ENCODE measurements at places on chromosomes 4 and X. TPM values are rescaled to one million over a fixed set of nuclear protein-coding genes. Genes with fewer than 3 reads are reported as not detected.

- no peak for DNase-seq
Observed at GRCh38 chrX:72046447-72046846, 85.3 kb downstream of the RTL5 start.

DNA sequence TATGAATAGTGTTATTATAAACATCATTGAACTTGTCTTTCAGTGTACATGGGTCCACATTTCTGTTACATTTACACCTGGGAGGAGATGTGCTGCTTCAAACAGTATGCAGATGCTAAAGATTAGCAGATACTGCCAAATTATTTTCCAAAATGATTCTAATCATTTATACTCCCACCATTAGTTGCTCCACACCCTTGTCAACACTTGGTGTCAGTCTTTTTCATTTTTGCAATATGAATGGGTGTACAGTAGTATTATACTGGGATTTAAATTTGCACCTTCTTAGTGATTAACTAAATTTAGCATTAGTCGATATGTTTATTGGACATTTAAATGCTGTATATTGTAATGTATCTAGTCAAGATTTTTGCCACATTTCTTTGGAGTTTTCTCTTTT lies 131.6 kb upstream of the GRID2 start:
- no peak for DNase-seq

PDE6B gene
- polyA plus RNA-seq, result 3.1 TPM

DNA sequence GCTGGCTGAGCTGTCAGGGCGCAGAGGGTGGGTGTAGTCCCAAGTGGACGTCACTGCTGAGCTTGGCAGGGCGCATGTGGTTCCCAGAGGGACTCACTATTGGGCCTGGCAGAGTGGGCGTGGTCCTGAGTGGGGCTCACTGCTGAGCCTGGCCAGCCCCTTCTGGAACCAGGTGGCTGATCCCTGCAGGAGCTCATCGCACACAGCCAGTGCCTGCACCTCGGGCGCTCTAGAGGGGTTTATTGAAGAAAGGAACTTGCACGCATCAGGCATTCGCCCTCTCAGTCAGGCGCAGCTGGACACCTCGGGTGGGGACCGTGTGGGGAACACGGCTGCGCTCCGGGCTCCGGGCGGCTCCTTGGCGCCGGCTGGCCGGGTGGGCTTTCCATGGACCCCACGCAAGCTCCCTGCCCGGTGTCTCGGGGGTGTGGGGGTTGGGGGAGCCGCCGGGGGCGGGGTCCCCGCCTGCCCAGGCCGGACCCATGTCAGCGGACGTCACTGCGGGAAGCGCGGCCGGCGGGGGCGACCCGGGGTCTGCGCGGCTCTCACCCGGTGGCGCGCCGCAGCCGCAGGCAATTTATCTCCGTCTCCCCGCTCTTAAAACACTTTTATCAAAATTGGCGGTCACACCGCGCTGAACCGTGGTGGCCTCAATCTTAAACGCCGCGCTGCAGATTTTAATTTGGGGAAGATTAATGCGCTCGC lies 65.4 kb upstream of the NKX1-1 start:
- DNase-seq, result no peak

GRCh38 chr4:94939791-94940519 lies 182.2 kb downstream of the BMPR1B start:
- DNase-seq, result no peak

DNA sequence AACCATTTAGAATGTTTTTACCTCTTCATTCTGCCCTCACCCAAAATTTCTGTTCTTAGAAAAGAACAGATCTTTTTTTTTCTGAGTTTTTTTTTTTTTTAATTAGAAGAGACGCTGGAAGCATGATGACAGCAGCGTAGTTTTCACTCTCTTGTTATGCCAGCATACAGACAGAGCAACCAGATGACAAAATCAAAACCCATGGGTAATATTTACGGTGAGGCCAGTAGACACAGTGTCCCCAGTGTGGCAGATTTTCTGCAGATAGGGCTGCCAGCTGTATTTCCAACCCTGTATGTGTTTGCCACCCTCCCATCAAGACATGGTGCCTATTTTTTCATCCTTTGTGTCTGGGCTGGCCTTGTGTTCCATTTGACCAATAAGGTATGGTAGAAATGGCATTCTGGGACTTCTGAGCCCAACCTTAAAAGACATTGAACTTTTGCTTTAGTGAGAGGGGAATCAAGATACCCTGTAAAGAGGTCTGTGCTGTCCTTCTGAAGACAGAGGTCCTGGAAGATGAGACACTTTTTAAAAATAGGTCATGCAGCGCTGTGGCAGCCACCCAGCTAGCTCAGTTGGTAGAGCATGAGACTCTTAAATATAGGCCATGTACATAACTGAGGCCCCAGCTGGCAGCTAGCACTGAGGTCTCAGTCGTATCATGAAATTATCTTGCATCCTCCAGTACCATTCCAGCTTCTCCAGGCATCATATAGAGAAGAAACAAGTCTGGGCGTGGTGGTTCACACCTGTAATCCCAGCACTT lies 6.7 kb upstream of the ZNF41 start:
- DNase-seq, result no peak

C1GALT1C1 gene
- 27.3 TPM for polyA plus RNA-seq

RASL11B gene
- polyA plus RNA-seq, result 0.46 TPM

DNA sequence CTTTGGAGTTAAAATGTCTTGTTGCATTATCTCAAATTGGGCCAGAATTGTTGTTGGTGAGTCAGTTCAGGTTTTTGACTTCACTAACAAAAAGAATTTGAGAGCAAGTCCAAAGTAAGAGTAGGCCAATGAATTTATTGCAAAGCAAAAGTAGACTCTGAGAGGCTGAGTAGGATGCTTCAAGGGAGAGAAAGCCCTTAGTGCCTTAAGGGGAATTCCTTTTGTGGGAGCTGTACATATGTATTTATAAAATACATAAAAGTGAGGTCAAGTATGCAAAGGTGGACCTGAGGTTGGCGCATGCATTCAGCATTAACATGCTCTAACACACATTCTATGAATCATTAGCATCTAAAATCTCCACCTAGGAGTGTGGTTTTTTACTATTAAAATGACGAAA lies 565.4 kb downstream of the GRXCR1 start:
- no peak for DNase-seq

DNA sequence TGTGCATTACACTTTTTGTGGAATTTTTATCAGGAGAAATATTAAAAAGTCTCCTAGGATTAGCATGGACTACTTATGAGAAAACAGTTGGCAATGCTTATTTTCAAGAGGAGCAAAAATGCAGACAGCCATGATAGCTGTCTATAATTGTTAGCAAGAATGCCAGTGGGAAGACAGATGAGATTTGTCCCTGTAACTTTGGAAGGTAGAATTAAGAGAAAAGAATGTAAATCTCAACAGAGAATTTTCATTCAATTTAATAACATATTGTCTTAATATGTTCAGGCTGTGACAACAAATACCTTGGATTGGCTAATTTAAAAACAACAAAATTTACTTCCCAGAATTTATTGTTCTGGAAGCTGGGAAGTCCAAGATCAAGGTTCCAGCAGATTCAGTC lies 349.2 kb downstream of the IQCM start:
- no peak for DNase-seq

DNA sequence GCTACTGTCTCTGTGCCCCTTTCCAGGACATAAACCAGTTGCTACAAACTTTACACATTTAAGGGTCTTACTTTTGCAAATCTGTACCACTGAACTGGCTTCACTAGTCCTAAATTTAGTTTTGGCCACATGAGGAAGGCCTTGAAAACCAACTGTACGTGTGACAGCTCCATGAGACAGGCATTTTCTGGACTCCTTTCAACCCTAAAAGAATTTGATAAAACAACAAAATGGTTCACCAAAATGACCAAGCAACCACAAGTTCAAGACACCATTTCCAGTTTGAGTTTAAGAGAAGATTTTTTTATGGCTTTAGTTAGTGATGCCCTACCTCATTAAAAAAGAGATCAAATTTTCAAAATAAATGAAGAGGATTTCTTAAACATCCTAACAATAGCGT lies 246.4 kb downstream of the ZNF674 start:
- no peak for DNase-seq

CEP135 gene
- 7.3 TPM for polyA plus RNA-seq

GRCh38 chr4:185237175-185237574 lies 27.8 kb downstream of the SNX25 start:
- DNase-seq, result no peak

ACE2 gene
- not detected for polyA plus RNA-seq

DNA sequence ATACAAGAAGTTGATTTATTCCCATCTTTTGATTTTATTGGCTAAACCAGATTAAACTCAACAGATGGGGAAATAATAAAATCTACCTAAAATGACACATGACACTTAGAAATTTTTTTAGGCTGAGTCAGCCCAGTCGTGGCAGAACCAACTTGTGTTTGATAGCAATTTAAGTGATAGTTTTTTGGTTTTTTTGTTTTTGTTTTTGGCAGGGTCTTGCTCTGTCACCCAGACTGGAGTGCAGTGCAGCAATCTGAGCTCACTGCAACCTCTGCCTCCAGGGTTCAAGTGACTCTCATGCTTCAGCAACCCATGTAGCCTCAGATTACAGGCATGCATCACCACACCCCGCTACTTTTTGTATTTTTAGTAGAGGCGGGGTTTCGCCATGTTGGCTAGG lies 370.3 kb upstream of the NOCT start:
- DNase-seq, result no peak

DNA sequence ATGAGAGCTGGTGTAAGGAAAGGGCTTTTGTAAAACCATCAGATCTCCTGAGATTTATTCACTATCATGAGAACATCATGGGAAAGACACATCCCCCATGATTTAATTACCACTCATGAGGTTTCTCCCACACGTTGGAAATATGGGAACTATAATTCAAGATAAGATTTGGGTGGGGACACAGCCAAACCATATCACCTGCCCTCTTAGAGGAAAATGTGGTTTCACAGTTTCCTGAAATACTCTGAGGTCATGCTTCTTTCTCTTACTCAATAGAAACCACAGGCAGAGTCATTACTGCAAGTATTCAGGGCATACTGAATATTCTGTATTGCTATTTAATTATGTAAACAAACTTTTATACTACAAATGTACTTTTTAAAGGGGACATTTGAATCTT lies 1453.3 kb downstream of the PCDH18 start:
- DNase-seq, result no peak

SUPT20HL2 gene
- polyA plus RNA-seq, result not detected

- DNase-seq, result no peak
Observed at GRCh38 chrX:43975796-43976195, 2.6 kb upstream of the NDP start.

DNA sequence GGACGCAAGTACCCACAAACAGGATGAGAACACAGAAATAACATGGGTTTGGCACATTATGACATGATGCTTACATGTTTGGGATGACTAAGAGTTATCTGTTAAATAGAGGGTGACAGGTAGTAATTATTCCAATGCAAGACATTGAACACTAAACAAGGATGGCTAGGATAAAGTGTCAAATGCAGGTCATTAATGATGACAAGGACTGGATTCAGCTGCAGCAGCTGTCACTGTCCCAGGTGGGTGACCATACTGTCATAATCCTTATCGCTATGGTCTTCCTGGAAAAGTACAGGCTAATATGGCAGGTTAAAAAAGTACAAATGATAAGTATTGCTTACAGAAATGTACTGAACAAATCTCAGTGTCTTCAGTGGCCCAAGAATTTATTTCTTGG lies 123.9 kb downstream of the ANTXR2 start:
- no peak for DNase-seq

HAND2 gene
- 0.09 TPM for polyA plus RNA-seq

DNA sequence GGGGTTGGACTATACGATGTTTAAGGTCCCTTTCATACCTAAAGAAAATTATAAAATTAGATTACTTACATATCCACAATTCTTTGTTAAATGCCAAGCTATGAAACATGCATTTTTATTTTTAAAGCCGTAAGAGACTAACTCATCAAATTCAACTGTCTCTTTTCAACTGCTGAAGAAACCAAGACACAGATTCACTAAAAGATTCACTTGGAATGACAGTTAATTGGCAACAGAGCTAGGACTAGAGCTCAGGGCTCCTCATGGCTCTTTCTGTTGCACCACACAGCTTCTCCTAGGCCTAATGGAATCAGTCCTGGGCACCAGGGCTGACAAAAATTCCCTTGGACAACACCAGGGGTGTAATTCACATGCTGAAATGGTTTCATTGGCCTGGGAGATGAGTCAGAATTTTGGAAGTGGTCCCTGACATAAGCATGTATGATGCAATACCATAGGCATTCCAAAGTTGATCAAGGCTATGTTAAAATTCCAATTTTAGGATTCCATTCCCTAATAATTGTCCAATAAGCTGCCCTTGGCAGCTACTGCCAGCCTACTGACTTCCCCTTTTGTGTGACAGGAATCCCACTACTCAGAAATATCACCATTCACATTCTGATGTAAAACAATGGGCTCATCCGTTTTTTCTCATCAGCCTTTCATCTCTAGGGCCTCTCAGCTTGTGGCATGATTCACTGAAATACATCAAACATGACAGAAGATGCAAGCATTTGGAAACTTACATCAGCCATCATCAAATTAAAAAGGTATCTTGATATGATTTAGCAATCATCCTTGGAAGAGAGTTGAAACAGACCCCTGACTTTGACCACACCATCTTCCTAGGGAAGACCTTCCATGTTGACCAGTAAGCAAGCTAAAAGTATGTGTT lies 54.2 kb downstream of the PLAC1 start:
- no peak for DNase-seq

DNA sequence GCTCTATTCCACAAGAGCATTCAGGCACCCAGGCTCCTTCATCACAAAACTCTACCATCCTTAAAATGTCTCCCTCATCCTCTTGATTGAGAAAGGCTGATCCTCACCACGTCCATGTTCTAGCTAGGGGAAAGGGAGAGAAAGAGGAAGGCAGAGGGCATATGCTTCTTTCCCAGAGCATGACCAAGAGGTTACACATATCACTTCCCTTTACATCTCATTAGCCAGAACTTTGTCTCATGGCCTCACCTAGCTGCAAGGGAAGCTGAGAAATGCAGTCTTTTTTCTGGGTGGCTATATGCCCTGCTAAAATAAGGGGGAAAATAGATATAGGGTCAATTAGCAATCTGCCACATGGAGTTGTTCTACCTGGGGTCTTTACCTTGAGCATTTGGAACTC lies 42.7 kb downstream of the LONRF3 start:
- DNase-seq, result no peak

DDIT4L gene
- polyA plus RNA-seq, result not detected

DNA sequence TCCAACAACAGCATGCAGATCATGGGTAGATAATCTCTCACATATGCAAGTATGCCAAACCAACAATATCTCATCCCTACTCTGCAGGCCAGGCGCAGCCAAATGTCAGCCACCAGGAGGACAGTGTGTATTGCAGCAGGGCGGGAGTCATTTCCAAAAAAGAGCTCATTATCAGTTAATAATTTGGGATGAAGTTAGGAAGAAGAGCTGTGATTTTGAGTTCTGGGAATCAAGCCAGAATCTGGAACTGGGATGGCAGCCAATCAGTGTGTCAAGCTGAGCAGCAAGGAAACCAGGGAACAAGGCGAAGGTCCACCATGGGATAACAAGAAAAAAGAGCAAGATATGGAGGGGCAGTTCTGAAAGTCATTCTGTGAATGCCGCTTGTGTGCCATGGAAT lies 88.2 kb upstream of the CAMK2D start:
- DNase-seq, result no peak

- DNase-seq, result no peak
Observed at GRCh38 chr4:98319021-98319420, 57.8 kb downstream of the RAP1GDS1 start.

GRCh38 chr4:116118221-116118620 lies 967.2 kb downstream of the TRAM1L1 start:
- DNase-seq, result no peak

GSX2 gene
- not detected for polyA plus RNA-seq
